ENCODE measurements at places on chromosomes 11 and 22.
A peak's percentile ranks its signal among the peaks of the same experiment; 100 is the strongest.

- no peak for DNase-seq
Observed at GRCh38 chr11:60842668-60843600, 1.0 kb downstream of the CCDC86 start.

DNA sequence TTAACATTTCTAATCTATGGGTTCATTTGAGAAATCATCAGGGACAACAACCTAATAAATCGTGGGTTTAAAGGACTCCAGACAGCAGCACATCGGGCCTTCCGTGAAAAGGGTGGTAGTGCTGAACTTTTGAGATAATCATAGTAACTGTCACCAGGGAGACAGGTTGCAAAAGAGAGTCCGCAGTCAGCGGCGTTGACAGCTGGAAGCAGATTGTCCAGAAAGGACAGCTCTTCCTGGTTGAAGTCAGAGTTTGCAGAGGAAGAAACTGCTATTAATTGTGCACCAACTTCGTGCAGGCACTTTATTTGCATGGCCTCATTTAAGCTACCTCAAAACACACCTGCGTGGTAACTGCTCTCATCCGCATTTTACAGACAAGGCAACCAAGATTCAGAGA, 20.5 kb upstream of the ISX start:
- DNase-seq, result no peak

DNA sequence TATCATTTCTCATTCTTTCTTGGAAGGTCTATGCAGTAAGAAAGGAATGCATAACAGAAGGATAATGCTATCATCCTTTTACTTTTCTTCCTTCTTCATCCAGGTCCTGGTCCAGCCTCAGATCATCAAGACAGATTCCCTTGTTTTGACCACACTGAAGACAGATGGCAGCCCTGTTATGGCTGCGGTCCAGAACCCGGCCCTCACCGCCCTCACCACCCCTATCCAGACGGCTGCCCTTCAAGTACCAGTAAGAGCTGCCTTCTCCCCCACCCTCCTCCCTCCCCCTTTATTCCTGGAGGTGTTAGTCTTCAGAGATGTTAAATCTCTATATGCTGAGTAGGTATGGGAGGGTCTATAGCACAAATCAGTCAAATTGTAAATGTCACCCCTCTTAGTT, 37.9 kb downstream of the SREBF2 start:
- no peak for DNase-seq

GRCh38 chr11:12139144-12139881, 28.9 kb downstream of the MICAL2 start:
- no peak for DNase-seq

DNA sequence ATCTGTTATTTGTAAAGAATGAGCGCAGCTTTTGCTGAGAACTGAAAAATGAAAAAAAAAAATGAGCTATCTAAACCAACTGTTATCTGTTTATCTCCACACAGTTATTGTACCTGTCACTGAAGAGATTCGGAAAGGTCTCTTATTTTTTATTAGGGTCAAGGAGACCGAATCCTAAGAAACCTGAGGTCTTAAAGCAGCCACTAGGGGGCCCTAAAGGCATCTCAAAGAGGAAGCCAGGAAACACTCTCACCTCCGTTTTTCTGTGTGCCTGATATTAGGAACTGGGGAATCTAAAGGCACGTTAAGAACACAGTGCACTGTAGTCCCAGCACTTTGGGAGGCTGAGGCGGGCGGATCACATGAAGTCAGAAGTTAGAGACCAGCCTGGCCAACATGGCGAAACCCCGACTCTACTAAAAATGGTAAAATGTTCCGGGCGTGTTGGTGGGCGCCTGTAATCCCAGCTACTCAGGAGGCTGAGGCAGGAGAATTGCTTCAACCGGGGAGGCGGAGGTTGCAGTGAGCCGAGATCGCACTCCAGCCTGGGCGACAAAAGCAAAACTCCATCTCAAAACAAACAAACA, 3.5 kb upstream of the LARGE1 start:
- DNase-seq, result peak; percentile 60

GRCh38 chr11:59812220-59812619, 1.6 kb upstream of the MRPL16 start:
- no peak for DNase-seq

DNA sequence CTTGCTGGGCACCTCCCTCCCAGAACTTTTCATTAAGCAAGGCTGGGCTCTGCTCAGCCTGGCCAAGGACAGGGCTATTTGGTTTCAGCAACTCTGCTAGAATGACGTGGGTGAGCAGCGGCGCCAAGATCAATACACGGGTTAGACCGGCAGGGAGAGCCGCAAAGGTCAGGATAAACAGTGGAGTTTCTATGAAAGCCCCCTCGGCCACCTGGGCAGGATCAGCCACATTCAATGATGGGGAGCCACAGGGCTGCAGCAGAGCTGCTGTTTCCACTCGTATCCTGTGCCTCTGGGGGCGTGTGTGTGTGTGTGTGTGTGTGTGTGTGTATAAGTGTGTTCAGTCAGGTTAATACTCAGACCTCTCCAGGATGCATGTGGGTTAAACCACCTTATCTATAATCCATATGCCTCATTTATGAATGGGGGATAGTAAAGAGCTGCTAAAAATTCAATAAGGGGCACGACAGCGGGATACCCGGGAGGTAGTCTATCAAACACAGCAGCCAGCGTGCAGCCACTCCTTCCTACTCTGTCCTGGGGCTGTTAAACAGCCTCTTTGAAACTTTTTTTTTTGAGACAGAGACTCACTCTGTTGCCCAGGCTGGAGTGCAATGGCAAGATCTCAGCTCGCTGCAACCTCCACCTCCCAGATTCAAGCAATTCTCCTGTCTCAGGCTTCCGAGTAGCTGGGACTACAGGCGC, 34.8 kb downstream of the MYH9 start:
- no peak for DNase-seq

DNA sequence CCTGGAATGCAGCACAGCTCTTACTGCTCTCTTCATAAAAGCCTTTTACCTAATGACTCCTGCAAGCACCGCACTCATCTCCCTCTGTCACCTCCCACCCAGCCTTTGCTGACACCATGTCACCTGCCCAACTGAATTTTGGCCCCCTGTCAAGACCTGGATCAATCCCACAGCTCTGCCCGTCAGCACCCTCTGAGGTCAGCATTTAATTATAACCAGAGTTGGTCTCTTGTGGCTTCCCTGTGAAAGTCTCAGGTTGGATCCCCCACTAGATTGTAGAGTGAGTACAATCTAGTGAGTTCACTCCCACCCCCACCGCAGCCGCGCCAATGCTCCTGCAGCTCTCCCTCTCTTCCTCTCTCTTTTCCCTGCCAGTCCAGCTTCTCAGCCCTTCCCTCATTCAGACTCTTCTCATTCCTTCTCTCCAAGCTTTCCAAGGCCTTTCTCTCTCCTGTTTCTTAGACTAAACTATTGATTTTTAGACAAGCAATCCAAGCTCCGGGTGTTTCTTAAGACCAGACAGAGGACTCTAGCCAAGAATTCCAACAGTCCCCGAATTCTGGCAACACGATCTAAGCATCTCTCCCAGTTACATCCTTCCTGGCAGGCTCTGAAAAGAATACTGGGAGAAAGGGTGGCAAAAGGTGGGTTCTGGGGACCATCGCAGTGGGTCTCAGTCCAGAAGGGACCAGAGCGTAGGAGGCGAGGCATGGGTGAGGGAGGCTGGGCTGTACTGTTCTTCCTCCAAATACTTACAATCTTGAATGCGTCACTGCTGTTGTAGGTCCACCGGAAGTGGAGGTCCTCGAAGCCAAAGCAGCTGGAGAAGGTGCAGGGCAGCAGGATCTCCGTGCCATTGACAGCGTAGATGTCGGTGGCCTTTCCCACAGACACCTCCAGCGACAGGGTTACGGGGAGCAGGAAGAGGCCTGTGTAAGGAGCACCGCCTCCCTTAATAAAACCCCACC, 8.0 kb downstream of the SCN4B start:
- DNase-seq, result no peak

- DNase-seq, result no peak
Observed at GRCh38 chr11:134414766-134415765, 3.0 kb upstream of the B3GAT1 start.

DNA sequence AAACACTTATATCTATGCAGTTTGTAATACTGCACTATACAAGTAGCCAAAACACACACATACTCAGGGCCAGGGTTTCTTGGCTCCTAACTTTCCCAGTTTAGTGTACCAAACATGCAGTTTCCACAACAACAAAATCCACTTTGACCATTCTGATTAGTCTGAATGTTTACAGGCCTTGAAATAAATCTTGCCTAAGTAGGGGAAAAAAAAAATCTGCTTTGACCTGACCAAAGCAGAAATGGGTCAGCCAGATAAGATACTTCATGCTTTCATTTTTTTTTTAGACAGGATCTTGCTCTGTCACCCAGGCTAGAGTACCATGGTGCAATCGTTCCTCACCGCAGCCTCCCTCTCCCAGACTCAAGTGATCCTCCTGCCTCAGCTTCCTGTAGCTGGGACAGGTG, 10.1 kb downstream of the PRR14L start:
- no peak for DNase-seq

DNA sequence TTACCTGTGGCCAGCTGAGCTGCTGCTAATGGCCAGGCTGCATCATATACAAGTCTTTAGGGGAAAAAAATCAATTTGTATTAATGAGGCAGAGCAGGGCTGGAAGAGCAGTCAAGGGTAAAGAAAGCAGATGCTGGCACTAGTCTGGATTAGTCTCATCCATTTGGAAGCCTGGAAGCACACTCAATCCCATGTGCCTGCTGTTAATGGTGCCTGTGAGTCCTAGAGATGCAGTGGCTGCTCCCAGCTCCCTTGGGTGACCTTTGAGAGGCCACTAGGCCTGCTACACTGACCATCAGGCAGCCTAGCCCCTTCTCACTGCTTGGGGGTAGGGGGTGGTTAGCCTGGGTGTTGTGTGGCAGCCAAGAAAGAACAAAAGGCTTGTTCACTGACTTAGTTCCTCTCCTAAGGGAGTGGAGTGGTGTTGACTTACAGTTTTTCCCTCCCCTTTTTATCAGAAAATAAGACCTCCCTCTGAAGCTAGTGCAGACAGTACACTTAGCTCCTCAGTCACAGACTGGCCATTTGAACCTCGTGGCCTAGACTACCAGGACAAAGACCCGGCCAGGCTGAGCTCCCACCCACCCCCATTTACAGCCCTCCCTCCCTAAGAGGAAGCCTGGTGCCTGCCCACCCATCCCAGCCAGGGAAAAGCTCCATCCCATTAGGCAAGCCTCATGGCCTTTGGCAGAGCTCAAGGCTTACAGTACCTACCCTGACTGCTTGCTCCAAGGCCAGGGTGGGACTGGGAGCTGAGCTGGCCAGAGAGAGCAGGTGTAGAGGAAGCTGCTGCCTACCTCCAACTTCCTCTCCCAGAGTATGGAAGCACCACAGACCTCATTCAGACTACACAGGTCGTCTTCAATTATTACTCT, 7.8 kb downstream of the PIK3IP1 start:
- DNase-seq, result no peak

DNA sequence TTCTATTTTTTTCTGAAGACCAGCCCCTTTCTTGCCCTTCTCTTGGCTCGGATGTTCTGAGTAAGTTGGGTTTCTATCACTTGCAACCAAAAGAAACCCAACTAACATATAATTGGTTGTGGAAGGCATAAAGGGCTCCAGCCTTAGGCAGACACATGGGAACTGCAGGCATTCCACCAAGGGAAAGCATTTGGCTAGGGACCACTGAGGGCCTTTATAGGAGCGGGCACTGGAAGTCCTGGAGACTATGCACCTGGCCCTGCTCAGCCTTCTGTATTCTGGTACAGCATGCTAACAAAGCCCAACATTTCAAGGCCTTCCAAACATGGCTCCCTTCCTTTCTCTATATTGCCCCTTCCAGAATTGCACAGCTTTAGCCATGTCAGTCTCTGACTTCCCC, 17.6 kb upstream of the LMO1 start:
- DNase-seq, result no peak

- no peak for DNase-seq
Observed at GRCh38 chr22:40511604-40512003, 124.9 kb downstream of the MRTFA start.

DNA sequence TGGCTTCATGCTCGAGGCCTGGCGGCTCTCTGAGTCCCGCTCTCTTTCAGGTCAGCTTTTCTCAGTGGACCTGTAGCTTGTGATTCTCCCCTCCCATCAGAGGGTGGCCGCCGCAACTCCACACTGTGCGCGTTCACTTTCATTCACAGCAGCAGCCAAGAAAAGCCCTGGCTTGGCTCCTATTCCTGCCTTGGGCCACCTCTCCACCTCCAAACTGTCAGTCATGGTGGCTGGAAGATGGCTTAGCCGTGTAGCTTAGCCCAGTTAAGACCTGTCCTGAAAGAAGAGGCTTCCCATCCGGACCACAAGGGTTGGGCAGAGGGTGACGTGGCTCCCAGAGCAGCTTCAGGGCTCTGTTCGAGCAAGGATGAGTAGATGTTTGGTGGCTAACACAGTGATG, 125.5 kb downstream of the TBC1D22A start:
- no peak for DNase-seq

GRCh38 chr11:45856044-45856468, 8.8 kb downstream of the CRY2 start:
- DNase-seq, result no peak

DNA sequence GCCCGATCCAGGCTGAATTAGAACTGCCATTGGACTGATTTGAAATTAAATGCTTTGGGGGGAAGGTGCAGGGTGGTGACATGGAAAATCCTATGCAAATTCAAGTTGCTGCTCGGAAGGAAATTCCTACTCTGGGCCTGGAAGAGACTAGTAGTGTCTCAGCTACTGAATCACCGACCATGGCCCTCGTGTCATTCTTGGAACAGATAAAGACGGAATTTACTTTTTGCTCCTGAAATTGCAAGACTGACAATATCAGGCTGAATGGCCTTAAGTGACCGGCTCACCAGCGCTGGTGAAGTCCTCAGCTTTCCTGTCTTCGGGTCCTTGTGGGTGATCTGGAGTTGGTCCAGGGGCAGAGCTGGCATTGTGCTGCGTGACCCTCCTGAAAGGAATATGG, 6.1 kb downstream of the ASCC2 start:
- DNase-seq, result no peak

DNA sequence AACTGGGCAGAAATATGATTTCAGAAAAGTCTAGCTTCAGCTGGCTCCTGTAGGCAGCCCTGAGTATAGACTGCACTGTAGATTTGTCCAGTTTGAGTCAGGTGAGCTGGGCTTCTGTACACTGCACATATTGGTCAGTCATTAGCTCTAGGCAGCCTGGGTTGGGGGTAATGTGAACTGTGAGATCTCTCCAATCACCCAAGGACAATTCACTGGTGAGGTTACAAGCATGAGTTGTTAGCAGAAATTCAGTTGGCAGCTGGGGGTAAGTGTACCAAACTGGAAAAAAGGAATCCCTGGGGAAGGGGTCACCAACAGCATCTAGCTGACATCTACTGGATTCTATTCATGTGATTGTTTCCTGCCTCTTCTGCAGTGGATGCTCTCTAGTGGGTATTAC, 39.7 kb downstream of the MRGPRX2 start:
- no peak for DNase-seq

DNA sequence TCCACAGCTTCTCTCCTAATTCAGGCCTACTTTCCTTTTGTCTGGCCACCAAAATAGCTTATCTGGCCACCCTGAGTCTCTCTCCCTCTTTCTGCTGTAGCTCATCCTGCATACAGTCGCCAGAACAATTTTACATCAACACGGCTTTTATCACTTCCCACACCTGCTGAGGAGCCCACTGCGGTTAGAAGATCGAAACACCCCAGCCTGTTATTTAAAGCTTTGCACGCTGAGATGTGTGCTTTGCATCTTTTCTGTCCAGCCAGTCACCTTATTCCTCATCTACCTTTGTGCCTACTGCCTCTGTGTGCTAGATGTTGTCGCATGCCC, 96.0 kb downstream of the COMMD9 start:
- DNase-seq, result no peak
